ENCODE measurements at places on chromosomes 4 and X. TPM values are rescaled to one million over a fixed set of nuclear protein-coding genes. Genes with fewer than 3 reads are reported as not detected.

PDE6B gene
- total RNA-seq: 6.4 TPM

SSX2 gene
- total RNA-seq: not detected

RHOH gene
- 0.67 TPM for total RNA-seq

DIPK2B gene
- 24.9 TPM for total RNA-seq

FAM9B gene
- total RNA-seq: not detected

SPOCK3 gene
- not detected for total RNA-seq

PCDH11X gene
- total RNA-seq: 0.27 TPM

TMPRSS11A gene
- total RNA-seq: not detected

KLHL13 gene
- total RNA-seq: 2.7 TPM

GLRA3 gene
- not detected for total RNA-seq

DACH2 gene
- total RNA-seq: 0.33 TPM
